DMS 273 treated with DMSO at 0.1 percent for 48 hours (cell line): ENCODE measurements at places on chromosomes 1 and 21.

- no peak for DNase-seq
Observed at GRCh38 chr1:165933446-165934170, 106.2 kb downstream of the UCK2 start.

- no peak for DNase-seq
Observed at GRCh38 chr21:40018871-40019475, 151.7 kb downstream of the PCP4 start.

GRCh38 chr1:37028981-37029617, 5.2 kb downstream of the GRIK3 start:
- DNase-seq: no peak

- DNase-seq: no peak
Observed at GRCh38 chr1:29531596-29531995, 295.3 kb downstream of the PTPRU start.

- DNase-seq: no peak
Observed at GRCh38 chr1:30600706-30601105, 122.7 kb downstream of the MATN1 start.

GRCh38 chr1:231029841-231030240, 10.2 kb downstream of the FAM89A start:
- DNase-seq: no peak

DNA sequence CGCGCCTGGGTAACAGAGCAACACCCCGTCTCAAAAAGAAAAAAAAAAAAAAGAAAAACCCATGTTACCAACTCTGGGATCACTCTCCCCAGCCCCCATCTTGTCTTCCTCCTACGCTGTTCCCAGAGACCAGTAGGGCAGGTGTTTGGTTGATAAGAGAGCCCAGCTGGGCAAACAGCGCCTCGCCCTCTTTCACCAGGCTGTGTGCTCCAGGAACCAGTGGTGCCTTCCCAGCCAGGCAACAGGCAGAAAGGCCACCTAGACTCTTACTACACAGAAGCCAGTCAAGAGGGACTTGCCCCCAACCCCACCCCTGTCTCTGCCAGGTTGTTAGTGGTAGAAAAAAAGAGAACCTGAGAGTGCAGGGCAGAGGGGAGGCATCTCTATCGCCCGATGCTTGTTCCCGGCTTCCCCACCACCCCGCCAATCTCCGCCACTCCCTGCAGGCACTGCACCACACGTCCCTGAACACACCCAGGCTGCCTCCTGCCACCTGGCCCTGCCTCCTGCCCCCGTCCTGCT, 14.0 kb upstream of the CTRC start:
- DNase-seq: no peak

DNA sequence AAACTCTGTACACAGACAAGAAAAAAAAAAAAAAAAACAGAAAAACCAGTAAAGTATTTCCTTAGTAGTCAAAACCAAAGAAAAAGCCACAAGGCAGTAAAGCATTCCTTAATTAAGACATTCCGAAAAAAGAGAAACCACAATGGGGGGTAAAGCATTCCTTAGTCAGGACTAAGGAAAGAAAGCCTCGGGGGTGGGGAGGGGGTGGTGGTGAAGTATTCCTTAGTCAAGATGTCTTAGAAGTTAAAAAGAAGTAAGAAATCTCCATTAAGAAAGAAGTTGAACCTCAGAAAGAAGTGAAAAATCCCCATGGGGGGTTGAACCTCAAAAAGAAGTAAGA, 28.2 kb upstream of the FMO1 start:
- no peak for DNase-seq

GRCh38 chr1:234533034-234533891, 54.3 kb upstream of the TARBP1 start:
- DNase-seq: no peak

DNA sequence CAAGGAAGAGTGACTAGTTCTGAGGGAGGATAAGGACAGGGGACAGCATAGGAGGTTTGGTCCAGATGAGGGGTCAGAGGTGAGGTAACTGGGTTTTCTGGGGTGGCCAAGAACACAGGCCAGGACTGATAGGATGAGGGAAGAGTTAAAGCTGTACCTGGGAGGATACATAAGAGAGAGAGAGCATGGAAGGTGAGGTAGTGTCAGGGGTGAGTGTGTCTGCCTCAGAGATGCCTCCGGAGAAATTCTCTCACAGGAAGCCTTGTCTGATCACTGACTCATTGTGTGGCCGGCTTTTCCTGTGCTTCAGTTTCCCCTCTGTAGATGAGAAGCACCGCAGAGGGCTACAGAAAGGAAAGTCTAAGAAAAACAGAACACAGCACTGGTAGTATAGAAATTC, 40.2 kb downstream of the FASLG start:
- no peak for DNase-seq

- DNase-seq: no peak
Observed at GRCh38 chr1:70396607-70397006, 14.5 kb upstream of the CTH start.

DNA sequence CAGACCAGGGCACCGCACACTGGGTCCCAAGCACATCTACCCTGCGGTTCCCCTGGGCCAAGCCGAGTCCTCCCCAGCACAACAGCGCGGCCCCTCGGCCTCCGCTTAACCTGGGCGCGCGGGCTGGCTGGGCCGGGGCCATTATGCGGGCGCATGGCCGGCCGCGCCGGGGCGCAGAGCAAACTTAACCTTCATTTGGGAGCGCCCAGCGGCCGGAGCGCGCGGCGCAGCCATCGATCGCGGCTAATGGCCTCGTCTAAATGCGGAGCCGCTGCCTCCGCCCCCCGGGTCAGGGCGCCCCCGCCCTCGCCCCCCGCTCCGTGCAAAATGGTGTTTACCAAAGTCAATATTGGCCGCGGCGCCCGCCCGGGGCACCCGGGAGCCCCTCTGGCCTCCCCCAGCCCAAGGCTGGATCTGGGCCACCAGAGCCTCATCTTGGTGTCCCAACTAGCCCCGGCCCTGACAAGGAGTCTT, 272.1 kb downstream of the TRABD2B start:
- DNase-seq: no peak

DNA sequence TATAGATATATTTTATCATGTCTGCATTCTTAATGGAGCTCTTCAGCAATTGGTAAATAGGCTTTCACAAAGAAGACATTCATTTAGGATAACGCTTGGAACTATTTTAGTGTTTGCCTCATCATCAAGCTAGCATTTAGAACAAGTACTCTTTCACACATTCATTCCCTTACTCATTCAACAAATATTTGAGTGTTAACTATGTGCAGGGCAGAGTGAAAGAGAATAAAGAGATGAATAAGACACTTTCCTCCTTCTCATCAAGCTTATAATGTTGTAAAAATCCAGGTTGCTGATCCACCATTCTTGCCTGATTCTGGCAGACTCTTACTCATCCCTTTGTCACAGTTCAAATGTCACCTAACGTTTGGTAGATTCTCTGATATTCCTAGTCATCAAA, 386.3 kb upstream of the BEND5 start:
- no peak for DNase-seq

- DNase-seq: no peak
Observed at GRCh38 chr1:22139066-22139594, 3.8 kb downstream of the WNT4 start.

- DNase-seq: no peak
Observed at GRCh38 chr1:233111731-233112130, 161.3 kb downstream of the NTPCR start.

DNA sequence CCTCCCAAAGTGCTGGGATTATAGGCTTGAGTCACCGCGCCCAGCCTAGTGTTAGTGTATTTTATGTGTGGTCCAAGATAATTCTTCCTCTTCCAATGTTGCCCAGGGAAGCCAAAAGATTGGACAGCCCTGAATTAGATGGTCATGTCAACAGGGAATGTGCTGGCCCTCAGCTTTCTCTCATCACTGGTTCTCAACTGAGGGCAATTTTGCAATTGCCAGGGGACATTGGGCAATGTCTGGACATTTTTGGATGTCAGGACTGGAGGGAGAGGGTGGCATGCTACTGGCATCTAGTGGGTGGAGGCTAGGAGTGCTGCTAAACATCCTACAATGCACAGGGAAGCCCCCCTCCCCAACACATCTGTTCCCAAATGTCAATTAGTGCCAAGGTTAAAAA, 95.0 kb downstream of the LAMC2 start:
- DNase-seq: no peak

GRCh38 chr21:38937286-38937790, 131.6 kb downstream of the ETS2 start:
- DNase-seq: no peak

DNA sequence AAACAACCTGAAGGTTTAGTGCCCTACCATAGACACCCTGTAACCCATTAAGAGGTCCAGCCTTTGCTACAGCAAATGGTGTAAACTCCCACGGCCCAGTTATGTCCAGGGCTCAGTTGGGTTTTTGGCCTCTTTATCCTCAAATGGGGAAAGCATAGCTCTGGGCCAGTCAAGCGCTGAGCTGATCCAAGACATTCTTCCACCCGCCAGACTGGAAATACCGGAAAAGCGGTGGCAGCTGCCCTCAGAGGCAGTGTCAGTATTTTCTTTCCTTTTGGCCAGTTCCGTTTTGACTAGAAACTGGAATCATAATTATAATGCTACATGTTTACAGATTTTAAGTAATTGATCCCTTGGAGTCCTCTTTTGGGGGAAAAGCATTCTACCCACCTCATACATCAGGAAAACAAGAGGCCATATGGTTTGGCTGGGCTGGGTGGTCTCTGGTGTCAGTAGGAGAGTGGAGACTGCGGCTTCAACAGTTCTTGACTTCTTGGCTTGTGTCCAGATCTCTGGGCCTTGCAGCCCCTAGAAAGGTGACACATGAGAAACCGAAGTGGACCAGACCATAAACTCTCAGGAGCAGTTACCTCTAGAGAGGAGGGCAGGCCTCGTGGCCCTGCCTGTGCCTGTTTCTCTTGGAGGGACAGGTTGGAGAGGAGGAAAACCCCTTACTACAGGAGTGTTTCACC, 30.2 kb upstream of the CLDN14 start:
- DNase-seq: no peak

DNA sequence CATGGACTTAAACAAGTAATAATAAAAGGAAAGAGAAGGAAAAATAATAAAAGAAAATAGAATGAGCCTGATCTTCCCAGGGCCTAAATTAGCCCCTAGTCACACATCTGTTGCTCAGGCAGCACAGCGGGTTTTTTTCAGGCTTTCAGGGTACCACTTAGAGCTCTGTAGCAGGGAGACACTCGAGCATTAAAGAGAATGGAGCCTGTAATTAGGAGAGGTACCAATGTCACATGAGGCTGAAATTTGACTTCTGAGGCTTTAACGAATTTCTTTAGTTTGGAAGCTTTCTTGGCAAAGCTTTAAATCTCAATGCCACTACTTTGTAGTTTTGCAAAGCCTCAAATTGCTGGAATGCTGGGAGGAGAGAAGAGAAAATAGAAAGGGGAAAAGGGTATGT, 116.3 kb downstream of the AK5 start:
- no peak for DNase-seq
